ENCODE measurements at places on chromosomes 7 and 10. TPM values are rescaled to one million over a fixed set of nuclear protein-coding genes. Genes with fewer than 3 reads are reported as not detected.

DNA sequence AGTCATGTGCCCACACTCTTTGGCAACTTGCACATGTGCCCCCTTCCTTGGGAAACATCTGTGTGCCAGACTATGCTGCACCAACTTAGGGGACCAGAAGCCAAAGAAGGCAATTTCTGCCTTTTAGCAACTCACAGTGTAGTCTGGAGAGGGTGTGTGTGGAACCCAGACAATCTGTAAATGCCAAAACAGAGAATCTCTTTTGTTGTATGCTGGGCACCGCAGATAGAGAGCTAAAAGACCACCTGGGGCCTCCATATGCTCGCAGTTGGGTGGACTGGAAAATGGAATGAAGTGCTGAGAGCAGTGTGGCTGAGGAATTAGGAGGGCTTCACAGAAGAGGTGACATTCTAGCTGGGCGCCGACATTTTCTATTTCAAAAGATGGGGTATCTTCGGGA lies 26.4 kb downstream of the UBTD1 start:
- no peak overlapping the region for H3K27ac ChIP-seq
- H3K36me3 ChIP-seq, result no peaks in the 10 kb centered on the region
- peaks cover 57% of the 10 kb centered on the region for H3K4me1 ChIP-seq
- DNase-seq, result no peak
- H3K27me3 ChIP-seq, result no peaks in the 10 kb centered on the region

DNA sequence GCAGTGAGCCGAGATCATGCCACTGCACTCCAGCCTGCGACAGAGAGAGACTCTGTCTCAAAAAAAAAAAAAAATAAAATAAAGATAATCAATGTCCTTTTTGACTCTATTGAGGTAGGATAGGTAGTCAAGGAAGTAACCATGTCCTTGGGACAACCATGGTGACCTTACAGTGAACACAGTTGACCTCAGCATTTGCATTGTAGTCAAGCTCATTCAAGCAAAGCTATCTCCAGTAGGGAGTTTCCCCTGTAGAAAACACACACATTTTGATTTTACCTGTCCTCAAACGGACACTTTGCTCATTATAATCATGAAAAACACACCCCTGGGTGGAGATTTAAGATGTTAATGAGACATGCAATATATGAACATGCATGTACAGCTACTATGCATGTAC lies 171.7 kb downstream of the KIF20B start:
- no peaks in the 10 kb centered on the region for H3K27me3 ChIP-seq
- DNase-seq, result no peak
- H3K27ac ChIP-seq, result no peak overlapping the region
- no peak overlapping the region for H3K4me3 ChIP-seq
- no peaks in the 10 kb centered on the region for H3K4me1 ChIP-seq

DNA sequence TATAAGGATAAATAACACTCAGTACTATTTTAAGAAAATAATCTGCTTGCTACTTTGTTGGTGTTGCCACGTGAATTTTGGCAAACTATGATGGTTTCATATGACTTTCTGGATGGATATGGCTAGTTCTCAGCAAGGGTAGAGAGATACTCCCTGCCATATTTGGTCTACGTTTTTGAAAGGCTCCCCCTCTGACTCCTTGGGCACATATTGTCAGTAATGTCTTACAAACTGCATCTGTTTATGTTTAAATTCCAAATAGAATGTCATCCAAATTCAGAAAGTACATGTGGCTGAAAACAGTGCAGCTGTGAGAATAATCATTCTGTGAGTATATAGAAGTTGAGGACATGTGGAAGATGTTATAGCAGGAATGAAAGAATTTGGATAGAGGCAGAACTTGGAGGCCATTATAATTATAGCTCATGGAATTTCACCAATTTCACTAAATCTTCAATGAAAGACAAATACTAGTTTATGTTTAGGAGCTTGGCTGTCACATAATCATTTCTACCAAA lies 107.8 kb downstream of the SRI start:
- H3K4me3 ChIP-seq, result no peak overlapping the region
- no peak overlapping the region for H3K27ac ChIP-seq
- H3K4me1 ChIP-seq, result no peaks in the 10 kb centered on the region
- no peak for DNase-seq
- no peaks in the 10 kb centered on the region for H3K36me3 ChIP-seq
- H3K27me3 ChIP-seq, result no peaks in the 10 kb centered on the region

NRP1 gene
- total RNA-seq, result 62.2 TPM

GRCh38 chr10:130224228-130224627 lies 88.0 kb downstream of the GLRX3 start:
- no peaks in the 10 kb centered on the region for H3K27me3 ChIP-seq
- no peaks in the 10 kb centered on the region for H3K36me3 ChIP-seq
- H3K4me1 ChIP-seq, result no peaks in the 10 kb centered on the region

DNA sequence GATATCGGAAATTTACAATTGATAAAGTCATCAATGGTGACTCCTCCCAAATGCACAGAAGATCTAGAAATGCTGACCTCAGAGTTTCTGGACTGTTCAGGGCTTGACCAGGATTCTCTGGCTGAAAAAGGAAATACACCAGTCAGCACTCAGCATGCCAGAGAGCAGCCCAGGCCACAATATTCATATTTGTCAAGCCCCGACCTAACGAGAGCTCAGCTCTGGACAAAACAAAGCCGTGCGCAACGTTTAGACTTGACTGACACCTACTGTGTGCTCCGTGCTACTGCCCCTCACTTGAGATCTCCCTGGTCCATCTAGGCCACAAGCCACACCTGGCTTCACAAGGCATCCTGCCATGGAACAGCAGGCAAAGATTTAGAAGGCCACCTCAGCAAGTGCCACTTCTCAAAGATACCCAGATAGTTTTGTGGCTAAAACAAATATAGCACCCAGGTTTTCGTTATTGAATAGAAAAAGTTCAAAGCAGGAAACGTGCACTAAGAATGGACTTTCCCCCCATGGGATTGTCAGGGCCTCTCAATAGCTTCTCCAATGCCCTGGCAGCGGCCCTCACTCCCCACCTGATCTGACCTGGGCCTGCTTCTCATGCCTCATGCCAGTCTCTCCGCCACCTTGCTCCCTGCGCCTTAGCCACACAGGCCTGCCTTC lies 218.3 kb downstream of the FAM107B start:
- DNase-seq, result peak; percentile 80
- H3K4me3 ChIP-seq, result no peak overlapping the region
- no peaks in the 10 kb centered on the region for H3K36me3 ChIP-seq
- H3K27ac ChIP-seq, result peak overlapping the region; percentile 70
- H3K27me3 ChIP-seq, result no peaks in the 10 kb centered on the region
- H3K4me1 ChIP-seq, result peaks cover 55% of the 10 kb centered on the region

DNA sequence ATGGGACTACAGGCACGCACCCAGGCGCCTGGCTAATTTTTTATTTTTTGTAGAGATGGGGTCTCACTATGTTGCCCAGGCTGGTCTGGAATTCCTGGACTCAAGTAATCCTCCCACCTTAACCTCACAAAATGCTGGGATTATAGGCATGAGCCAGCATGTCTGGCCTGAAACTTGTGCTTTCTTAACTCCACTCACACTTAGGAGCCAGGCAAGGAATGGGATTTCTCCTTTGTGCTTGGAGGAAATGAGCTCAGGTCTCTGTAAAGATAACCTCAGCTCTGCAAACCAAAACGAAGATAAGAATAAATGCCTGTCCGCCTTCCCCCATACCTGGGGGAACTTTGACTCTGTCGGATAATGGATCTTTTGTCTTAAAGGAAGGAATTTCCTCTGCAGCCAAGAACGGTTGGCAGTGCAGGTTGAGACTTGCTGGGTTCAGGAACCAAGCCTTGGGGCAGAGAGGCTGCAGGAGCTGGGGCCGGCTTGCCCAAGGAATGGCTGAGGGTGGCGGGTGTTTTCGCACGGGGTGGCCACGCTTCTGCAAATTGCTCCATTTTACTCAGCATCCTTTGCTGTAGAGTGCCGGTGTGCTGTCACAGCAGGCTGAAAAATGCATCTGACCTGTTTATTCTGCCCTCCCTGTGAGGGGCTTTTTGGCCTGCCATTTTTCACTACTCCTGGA lies 174.2 kb downstream of the KIAA1217 start:
- no peaks in the 10 kb centered on the region for H3K27me3 ChIP-seq
- no peak overlapping the region for H3K4me3 ChIP-seq
- peaks cover 4% of the 10 kb centered on the region for H3K4me1 ChIP-seq
- H3K36me3 ChIP-seq, result no peaks in the 10 kb centered on the region
- H3K27ac ChIP-seq, result peak overlapping the region; percentile 77
- DNase-seq, result no peak

GRCh38 chr7:79781716-79782115 lies 328.2 kb upstream of the MAGI2 start:
- peaks cover 3% of the 10 kb centered on the region for H3K4me1 ChIP-seq
- H3K27ac ChIP-seq, result no peak overlapping the region
- H3K4me3 ChIP-seq, result no peak overlapping the region
- no peak for DNase-seq
- no peaks in the 10 kb centered on the region for H3K36me3 ChIP-seq

GRCh38 chr7:150412518-150413488 lies 33.7 kb downstream of the ZNF775 start:
- H3K27me3 ChIP-seq, result no peaks in the 10 kb centered on the region
- H3K4me3 ChIP-seq, result no peak overlapping the region
- no peaks in the 10 kb centered on the region for H3K4me1 ChIP-seq
- no peak for DNase-seq

STRIP2 gene
- 1.2 TPM for total RNA-seq

GRCh38 chr10:114685456-114685855 lies 27.4 kb upstream of the ABLIM1 start:
- no peaks in the 10 kb centered on the region for H3K27me3 ChIP-seq
- H3K4me1 ChIP-seq, result peaks cover 64% of the 10 kb centered on the region
- no peak overlapping the region for H3K4me3 ChIP-seq
- no peak for DNase-seq
- peak overlapping the region; percentile 84 for H3K27ac ChIP-seq
- H3K36me3 ChIP-seq, result no peaks in the 10 kb centered on the region

GRCh38 chr10:92913973-92914372 lies 65.7 kb downstream of the EXOC6 start:
- no peak for DNase-seq
- no peaks in the 10 kb centered on the region for H3K36me3 ChIP-seq
- H3K4me1 ChIP-seq, result no peaks in the 10 kb centered on the region
- H3K27me3 ChIP-seq, result no peaks in the 10 kb centered on the region
- H3K27ac ChIP-seq, result no peak overlapping the region

DNA sequence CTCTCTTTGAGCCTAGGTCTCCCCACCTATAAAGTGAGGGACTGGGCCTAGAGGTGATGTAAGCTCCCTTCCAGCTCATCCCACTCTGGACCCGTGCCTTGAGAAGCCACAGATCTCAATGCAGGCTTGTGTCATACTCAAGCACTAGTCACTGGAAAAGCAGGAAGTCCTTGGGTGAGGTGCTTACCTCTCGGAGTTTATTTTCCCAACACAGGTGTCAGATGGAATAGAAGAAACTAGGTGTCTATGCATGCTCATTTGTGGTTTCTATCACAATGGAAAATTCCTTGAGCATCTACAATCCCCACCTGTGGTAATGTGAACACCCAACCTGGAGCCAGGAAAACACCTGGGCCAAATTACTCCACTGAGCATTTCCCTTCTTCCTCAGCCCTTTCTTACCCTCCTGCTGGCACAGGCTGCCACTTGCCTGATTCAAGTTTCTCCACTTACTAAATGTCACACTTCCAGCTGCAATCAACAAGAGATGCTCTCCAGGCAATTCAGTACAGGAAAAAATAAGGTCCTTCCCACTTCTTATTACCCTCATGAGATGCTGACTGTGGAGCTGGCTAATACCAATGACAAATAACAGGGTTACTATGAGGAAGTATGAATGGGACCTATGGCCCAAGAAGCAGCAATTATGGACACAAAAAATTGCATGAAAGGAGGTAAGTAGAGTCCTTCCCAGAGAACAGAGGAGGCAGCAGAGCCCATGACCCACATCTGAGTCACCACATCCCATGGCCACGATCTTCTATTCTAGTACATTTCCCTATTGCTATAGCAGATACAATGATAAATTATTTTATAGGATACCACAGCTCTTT lies 13.1 kb downstream of the LSM5 start:
- H3K4me3 ChIP-seq, result no peak overlapping the region
- H3K27me3 ChIP-seq, result no peaks in the 10 kb centered on the region
- H3K4me1 ChIP-seq, result no peaks in the 10 kb centered on the region

GRCh38 chr10:49361735-49362568 lies 33.9 kb downstream of the DRGX start:
- no peak overlapping the region for H3K27ac ChIP-seq
- no peaks in the 10 kb centered on the region for H3K36me3 ChIP-seq
- DNase-seq, result peak; percentile 19
- H3K27me3 ChIP-seq, result no peaks in the 10 kb centered on the region
- peaks cover 6% of the 10 kb centered on the region for H3K4me1 ChIP-seq

DNA sequence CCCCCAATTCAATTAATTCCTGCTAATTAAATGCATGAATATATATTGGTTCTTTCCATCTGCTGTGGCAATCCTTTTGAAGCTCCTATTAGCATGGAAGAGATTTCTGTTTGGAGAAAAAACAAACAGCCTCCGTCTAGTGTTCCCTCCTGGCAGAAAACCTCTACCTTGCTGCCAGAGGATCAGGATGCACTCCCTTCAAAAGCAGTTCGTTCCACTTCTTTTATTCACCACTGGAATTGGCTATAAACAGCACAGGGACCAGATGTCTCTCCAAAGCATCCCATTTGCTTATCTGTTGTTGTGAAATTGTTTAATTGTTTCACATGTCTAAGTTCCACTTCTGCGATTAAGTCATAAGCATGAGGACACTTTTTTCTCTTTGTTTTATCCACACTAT lies 77.8 kb upstream of the PTN start:
- no peaks in the 10 kb centered on the region for H3K4me1 ChIP-seq
- DNase-seq, result no peak
- no peaks in the 10 kb centered on the region for H3K27me3 ChIP-seq
- no peak overlapping the region for H3K4me3 ChIP-seq

DNA sequence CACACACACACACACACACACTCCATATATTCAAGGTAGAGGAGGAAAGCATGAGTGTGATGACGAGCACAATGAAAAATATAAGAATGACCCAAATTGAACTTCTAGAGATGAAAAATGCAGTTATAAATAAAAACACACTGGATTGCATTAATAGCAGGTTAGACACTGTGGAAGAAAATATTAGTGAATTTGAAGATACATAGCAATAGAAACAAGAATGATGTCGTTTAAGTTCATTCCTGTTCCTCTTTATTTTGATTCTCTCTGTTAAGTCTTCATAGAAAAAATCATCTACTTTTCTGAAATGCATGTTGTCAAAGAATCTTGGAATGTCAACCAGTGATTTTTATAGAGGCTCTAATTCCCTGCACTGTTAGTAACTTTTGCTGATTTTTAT lies 78.4 kb downstream of the BTAF1 start:
- no peak overlapping the region for H3K4me3 ChIP-seq
- H3K27ac ChIP-seq, result no peak overlapping the region
- DNase-seq, result no peak
- H3K27me3 ChIP-seq, result no peaks in the 10 kb centered on the region

INHBA gene
- 76.5 TPM for total RNA-seq

DNA sequence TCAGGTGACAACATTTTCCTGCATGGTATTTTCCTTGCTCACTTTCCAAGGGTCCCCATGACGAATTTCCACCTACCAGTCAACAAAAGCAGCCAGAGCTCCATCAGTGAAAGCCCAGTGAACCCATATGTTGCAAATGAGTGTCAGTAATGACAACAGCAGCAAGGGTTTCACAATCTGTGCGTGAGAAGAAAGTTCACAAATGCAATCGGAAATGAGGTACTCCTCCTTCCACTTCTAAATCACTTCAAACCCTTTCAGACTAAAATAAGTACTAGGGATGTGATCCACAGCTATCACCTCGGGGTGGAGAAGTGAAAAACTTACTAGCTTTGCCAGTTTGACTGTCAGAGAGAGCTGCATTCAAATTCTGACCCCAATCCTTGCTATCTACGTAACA lies 55.6 kb upstream of the BET1 start:
- no peaks in the 10 kb centered on the region for H3K36me3 ChIP-seq
- H3K4me1 ChIP-seq, result no peaks in the 10 kb centered on the region
- no peak overlapping the region for H3K4me3 ChIP-seq
- no peaks in the 10 kb centered on the region for H3K27me3 ChIP-seq
- DNase-seq, result no peak

All from upper lobe of left lung (tissue), 6 donors.